ENCODE measurements at places on chromosomes 4 and X. TPM values are rescaled to one million over a fixed set of nuclear protein-coding genes. Genes with fewer than 3 reads are reported as not detected.

Gene ELMOD2
- 15.1 TPM for polyA plus RNA-seq

Gene ZNF157
- 0.06 TPM for polyA plus RNA-seq

Gene ADGRL3
- polyA plus RNA-seq: 0.55 TPM

- no peak for DNase-seq
Measured at GRCh38 chrX:47804315-47804714, 32.4 kb upstream of the ZNF81 start.

All from keratinocyte (primary cell).